B cell (primary cell): ENCODE measurements at places on chromosomes 4 and X.

DNA sequence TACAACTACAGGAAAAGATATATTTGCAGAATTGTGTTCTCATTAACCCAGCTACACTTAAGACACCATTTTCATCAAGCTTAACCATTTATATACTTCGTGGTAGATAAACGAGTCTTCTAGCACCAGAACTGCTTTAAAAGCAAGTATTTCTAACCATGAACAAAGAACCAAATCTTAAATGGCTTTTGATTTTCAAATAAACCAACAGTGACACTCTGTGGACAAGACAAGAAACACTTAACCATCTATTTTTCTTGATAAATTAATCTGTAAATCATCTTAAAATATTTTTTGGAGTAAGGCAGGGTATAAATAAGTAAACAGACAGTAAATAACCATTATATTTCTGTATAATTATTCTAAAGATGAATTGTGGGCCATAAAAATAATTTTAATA lies 10.2 kb downstream of the BEND2 start:
- no peak for DNase-seq
- no peak overlapping the region for H3K4me3 ChIP-seq
- no peaks in the 10 kb centered on the region for H3K36me3 ChIP-seq
- H3K4me1 ChIP-seq, result no peaks in the 10 kb centered on the region
- H3K27me3 ChIP-seq, result no peaks in the 10 kb centered on the region
- H3K27ac ChIP-seq, result no peak overlapping the region

DNA sequence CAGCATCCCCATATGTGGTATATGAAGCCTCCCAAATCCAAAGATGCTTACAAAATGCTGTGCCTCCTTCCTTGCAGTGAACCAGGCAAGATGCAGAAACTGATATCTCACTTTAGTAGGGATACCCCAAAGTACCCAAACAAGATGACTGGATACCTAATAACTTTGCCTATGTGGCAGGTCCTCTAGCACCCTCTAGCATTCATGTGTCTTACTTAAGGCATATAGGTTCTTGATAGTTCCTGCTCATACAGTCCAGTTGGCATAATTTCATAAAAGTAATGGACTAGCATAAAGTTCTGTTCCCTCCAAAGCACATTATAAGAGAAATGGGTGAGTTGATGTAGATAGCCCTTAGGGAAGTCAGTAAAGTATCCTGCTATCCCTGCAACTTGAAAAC lies 36.8 kb upstream of the SPP1 start:
- H3K36me3 ChIP-seq, result no peaks in the 10 kb centered on the region
- H3K4me3 ChIP-seq, result no peak overlapping the region
- no peak for DNase-seq
- H3K27me3 ChIP-seq, result no peaks in the 10 kb centered on the region
- no peaks in the 10 kb centered on the region for H3K4me1 ChIP-seq
- no peak overlapping the region for H3K27ac ChIP-seq

GRCh38 chr4:108345862-108346817 lies 177.4 kb upstream of the LEF1 start:
- no peaks in the 10 kb centered on the region for H3K27me3 ChIP-seq
- H3K27ac ChIP-seq, result no peak overlapping the region
- no peak for DNase-seq
- no peaks in the 10 kb centered on the region for H3K4me1 ChIP-seq
- H3K36me3 ChIP-seq, result no peaks in the 10 kb centered on the region

GRCh38 chr4:59848457-59848856 lies 1351.7 kb upstream of the ADGRL3 start:
- no peaks in the 10 kb centered on the region for H3K4me1 ChIP-seq
- no peak for DNase-seq
- H3K4me3 ChIP-seq, result no peak overlapping the region
- no peaks in the 10 kb centered on the region for H3K36me3 ChIP-seq
- no peak overlapping the region for H3K27ac ChIP-seq
